A172 (cell line): ENCODE measurements at places on chromosomes 2 and 18.
A peak's percentile ranks its signal among the peaks of the same experiment; 100 is the strongest.

GRCh38 chr2:203811491-203812221, 55.9 kb upstream of the CTLA4 start:
- DNase-seq = peak; percentile 100

DNA sequence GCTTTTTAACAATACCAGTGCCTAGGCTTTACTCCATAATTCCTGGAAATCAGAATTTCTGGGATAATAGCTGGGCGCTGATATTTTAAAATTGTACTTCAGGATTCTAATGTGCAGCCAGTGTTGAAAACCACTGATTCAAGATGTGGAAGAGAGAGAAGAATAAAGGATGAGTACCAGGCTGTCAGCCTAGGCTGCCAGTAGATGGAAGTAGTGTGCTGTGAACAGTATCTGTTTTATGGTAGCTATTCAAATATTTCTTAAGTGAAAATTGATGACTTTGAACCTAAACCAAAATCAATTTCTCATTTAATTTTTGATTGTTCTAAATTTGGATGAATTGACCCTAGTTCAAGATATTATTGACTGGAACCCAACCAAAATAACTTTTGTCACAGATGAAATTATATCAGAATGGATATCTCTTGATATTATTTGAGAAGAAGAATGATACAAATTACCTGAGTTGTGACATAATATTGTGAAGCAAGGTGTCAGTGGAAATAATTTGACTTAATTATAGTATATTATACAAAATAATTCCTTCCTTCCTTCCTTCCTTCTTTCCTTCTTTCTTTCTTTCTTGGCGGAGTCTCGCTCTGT, 88.0 kb downstream of the COMMD1 start:
- DNase-seq = peak; percentile 47

- no peak for DNase-seq
Observed at GRCh38 chr2:174449033-174449432, 37.8 kb downstream of the GPR155 start.

DNA sequence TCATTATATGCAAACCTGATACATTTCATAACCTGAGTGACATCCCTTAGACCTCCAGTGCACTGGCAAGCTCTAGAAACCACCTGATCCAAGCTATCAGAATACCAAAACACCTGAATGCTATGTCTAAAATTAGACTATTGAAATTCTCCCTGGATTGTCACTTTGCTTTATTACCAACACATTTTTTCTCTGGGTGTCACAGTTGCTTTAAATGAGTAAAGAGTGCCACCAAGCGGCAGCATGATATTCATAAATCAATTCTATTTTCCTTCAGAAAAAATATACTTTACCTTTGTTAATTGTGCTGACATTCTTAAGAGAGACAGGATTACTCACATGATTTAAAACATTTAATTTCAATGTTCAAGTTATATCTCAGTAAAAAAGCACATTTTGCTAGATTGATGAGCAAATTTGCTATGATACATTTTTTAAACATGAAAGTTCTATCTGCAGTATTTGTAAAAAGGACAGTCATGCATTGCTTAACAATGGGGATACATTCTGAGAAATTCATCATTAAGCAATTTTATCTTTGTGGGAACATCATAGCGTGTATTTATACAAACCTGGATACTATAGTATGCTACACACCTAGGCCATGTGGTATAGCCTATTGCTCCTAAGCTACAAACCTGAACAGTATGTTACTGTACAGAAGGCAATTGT, 338.4 kb upstream of the SLC39A10 start:
- DNase-seq = peak; percentile 61

- DNase-seq = no peak
Observed at GRCh38 chr2:25341011-25341727, 556 bp downstream of the DNMT3A start.

DNA sequence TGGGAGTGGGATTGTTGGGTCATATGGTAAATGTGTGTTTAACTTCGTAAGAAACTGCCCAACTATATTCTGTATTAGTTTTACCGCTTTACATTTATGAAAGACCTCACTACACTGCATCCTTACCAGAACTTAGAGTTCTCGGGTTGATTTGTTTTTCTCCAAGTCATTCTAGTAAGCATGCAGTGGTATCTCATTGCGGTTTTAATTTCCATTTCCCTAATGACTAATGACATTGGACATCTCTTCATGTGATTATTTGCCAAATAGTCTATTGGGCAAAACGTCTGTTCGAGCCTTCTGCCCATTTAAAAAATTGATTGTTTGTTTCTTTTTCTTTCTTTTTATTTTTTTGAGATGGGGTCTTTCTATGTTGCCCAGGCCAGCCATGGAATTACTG, 6.8 kb downstream of the FBLN7 start:
- DNase-seq = no peak

GRCh38 chr2:153871231-153872221, at the start of gene GALNT13:
TSS of gene GALNT13 (plus strand) at chr2:153871922.
- DNase-seq = no peak

GRCh38 chr18:321865-322467, 54.1 kb upstream of the THOC1 start:
- DNase-seq = no peak

- DNase-seq = peak; percentile 60
Observed at GRCh38 chr2:174697255-174697654, 67.0 kb downstream of the CHRNA1 start.

GRCh38 chr18:76697441-76697901, 124.9 kb upstream of the ZNF236 start:
- no peak for DNase-seq

DNA sequence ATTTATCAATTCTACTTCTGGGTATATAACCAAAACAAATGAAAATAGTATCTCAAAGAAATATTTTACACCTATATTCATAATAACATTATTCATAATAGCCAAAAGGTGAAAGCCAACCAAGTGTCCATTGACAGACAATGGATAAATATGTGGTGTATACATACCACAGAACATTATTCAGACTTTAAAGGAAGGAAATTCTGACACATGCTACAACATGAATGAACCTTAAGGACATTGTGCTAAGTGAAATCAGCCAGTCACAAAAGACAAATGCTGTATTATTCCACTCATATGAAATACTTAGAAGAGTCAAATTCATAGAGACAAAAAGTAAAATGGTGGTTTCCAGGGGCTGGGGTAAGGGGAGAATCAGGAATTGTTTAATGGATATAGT, 370.5 kb upstream of the CHAC2 start:
- DNase-seq = no peak

GRCh38 chr18:37457753-37458152, 107.8 kb downstream of the CELF4 start:
- no peak for DNase-seq

DNA sequence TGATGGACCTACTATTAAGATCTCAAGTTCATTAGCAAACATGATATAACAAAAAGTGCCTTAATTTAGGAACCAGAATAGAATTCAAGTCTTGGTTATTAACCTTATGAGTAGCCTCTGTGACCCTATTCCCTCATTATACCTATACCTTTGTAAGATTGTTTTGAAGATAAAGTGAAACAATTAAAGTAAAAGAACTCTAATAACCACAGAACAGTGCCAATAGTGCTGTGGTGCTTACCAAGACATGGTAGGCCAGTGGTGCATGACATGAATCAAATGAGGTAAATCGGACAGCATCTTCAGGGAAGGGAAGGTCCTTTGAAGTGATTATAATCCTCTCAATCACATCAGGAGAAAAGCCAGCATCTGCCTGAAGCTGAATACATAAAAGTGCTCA, 36.4 kb downstream of the METTL4 start:
- DNase-seq = no peak

DNA sequence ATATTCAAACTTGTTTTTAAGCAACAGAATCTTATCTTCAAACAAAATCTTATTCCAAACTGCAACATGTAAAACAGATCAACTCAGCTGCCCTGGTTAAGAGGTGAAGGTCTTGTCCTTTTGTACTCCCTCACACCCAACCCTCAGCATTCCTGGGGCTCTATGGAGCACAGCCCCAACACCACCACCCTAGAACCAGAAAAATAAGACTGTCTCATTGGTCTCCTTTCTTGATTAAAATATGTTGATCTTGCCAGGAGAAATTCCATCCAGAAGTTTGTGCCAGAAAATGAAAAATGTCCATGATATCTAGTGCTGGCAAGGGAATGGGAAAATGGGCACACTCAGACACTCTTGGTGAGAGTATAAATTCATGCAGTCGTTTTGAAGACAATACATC, 62.1 kb upstream of the TMEM17 start:
- DNase-seq = no peak

DNA sequence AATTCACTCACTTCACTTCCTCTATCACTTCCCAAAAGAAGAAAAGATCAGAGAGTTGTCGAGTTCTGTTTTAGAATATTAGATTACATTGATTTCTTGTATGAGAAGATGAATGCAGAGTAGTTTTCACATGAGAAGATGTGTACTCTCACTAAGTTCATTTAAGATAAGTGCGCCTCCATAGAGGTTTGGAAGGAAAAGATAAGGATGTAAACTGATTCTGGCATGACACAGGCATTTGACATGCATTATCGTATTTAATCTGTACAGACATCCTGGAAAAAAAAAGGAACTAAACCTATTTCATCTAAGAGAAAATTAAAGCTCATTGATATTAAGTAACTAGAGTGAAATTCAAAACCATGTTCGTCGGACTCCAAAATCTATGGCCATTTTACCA, 152.2 kb upstream of the CRIM1 start:
- no peak for DNase-seq

GRCh38 chr2:30932870-30933269, 125.6 kb upstream of the CAPN13 start:
- DNase-seq = no peak

GRCh38 chr2:222797261-222797660, 63.6 kb upstream of the ACSL3 start:
- peak; percentile 29 for DNase-seq

DNA sequence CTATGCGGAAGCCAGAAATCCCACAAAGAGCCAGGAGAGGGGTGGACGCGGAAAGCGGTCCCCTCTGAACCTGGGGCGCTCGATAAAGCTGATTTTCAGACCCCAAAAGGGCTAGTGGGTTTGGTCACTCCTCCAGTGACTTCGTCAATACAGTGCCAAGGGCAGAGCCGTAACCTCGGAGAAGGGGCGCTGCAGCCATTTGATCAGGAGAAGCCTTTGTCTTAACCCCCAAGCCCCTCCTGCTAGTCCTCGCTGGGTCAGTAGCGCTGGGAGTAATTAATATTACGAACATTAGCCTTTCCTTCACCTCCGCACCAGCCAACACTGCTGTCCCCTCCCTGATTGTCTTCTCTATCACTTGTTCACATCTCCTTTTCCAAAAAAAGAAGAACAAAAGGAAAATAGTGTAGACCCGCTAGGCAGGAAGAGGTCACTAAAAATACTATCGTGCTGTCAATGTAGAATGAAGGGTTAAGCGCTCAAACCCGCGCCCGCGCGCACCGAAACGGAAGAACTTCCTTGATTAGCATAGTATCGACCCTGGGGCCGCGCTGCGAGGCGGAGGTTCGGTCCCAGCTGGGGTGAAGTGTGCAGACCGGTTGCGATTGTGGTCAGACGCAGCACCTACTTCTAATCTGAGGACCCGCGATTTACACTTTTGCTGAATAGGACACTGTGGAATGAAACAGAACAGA, 63.2 kb upstream of the MAPRE2 start:
- DNase-seq = no peak

- DNase-seq = no peak
Observed at GRCh38 chr18:1505856-1506255, 601.2 kb downstream of the ADCYAP1 start.

GRCh38 chr2:126344493-126344892, 311.5 kb upstream of the GYPC start:
- no peak for DNase-seq

DNA sequence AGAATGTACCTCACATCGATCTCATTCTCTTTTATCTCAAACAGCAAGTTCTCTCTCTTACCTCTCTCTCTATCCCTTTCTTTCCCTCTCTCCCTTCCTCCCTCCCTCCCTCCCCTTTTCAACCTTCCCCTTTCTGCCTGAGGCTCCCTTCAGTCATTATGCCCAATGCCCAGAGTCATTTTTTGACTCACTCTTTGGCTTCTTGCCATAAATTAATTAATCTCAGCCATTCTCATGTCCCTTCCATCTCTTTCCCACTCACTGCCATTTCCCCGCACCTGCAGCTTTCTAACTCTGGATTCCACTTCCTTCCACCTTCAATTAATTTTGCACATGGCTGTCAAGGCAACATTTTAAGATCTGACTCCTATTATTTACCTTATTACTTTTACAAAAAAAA, 60.1 kb downstream of the EVA1A start:
- DNase-seq = peak; percentile 85

DNA sequence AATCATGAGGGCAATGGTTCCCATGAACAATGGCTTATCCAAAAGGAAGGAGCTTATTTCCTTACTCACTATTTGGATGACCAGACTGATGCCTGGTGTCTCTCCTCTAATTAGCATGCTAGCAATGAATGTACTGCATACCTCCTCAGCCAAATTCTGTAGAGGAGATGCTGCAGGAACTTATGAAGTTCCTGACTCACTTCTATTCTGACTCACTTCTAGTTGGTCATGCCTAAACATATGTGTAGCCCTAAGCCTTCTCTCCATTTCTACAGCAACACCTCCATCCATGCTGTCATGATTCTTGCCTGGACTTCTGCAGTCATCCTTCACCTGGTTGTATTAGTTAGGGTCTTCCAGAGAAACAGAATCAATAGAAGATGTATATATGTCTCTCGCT, 59.9 kb upstream of the MRPS9 start:
- DNase-seq = no peak

DNA sequence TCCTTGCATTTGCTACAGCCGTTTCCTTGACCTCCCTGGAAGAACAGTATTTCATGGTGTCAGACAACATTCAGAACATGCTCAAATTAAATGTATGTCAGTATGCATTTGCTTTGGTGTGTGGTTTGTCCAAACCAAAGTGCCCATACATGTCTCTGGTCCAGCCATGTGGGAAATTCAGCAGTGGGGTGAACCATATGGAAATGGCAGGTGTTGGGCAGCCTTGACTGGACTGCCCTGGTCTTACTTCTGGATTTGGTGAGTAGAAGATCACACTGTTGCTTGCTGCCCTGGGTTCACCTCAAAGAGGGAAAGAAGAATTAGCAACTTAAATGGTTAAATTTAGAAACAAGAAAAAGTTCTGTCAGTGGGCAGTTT, 84.5 kb downstream of the MSH2 start:
- no peak for DNase-seq

GRCh38 chr2:172775319-172775718, 39.7 kb downstream of the RAPGEF4 start:
- DNase-seq = no peak

GRCh38 chr2:23617167-23617810, 232.3 kb downstream of the KLHL29 start:
- no peak for DNase-seq

GRCh38 chr18:26134107-26134506, 438 bp downstream of the PSMA8 start:
- no peak for DNase-seq

GRCh38 chr2:54092940-54093339, 22.5 kb upstream of the ACYP2 start:
- no peak for DNase-seq

- DNase-seq = no peak
Observed at GRCh38 chr18:27478459-27478858, 293.4 kb upstream of the CHST9 start.

GRCh38 chr2:69330781-69331180, 56.2 kb downstream of the GFPT1 start:
- no peak for DNase-seq
